ENCODE measurements at places on chromosomes 13 and 19. TPM values are rescaled to one million over a fixed set of nuclear protein-coding genes. Genes with fewer than 3 reads are reported as not detected.

- H3K4me3 ChIP-seq, result no peak overlapping the region
- H3K27me3 ChIP-seq, result no peaks in the 10 kb centered on the region
- no peaks in the 10 kb centered on the region for H3K36me3 ChIP-seq
- DNase-seq, result no peak
- no peaks in the 10 kb centered on the region for H3K4me1 ChIP-seq
These were observed 175.0 kb downstream of the PTPRS start for GRCh38 chr19:5165697-5166019.

DNA sequence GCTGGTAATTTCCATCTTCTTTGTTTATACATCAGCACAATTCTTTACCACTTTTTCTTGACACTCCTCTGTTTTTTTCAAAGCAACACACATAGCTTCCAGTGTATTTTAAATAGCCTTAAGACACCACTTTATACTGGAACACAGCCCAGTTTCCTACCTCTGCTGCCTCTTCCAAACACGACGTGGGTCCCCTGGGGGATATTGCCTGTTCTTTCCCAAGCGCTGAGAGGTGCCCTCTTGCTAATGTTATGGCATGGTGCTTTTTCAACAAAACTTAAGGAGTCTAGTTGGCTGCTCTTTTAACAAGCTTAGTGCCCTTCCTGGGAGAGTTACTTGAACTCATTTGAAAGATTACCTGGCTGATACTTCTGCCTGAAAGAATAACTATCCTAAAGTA, 112.7 kb downstream of the OLFM4 start:
- no peak overlapping the region for H3K4me3 ChIP-seq
- H3K27me3 ChIP-seq, result no peaks in the 10 kb centered on the region
- H3K27ac ChIP-seq, result no peak overlapping the region
- no peaks in the 10 kb centered on the region for H3K36me3 ChIP-seq
- no peaks in the 10 kb centered on the region for H3K4me1 ChIP-seq

GRCh38 chr13:111370570-111371535, 50.4 kb downstream of the TEX29 start:
- H3K27me3 ChIP-seq, result no peaks in the 10 kb centered on the region
- no peaks in the 10 kb centered on the region for H3K36me3 ChIP-seq
- no peaks in the 10 kb centered on the region for H3K4me1 ChIP-seq
- no peak overlapping the region for H3K27ac ChIP-seq
- H3K4me3 ChIP-seq, result no peak overlapping the region
- DNase-seq, result no peak

The GIPR gene
- polyA plus RNA-seq, result not detected
